ENCODE measurements at places on chromosomes 5 and 9. TPM values are rescaled to one million over a fixed set of nuclear protein-coding genes. Genes with fewer than 3 reads are reported as not detected.

- no peak for DNase-seq
Measured at GRCh38 chr5:94025788-94026473, 284.5 kb upstream of the POU5F2 start.

DNA sequence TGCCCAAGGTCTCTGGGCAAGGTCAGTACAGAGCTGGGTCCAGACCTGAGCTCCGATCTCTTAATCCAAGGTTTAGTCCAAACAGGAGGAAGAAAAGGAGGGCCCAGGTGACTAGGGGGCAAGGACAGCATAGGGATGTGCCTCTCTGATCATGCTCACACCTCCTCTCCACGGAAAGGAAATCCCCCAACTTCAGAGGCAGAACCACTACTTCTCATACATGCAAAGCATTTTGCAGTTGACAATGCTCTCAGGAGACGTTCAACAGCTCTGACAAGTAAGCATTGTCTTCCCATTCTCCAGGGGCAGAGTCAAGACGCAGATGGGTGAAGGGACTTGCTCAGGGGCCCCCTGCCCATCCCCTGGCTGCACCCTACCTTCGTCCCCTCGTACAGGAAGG is 8.7 kb upstream of the CORO2A start:
- DNase-seq: no peak

- peak; percentile 9 for DNase-seq
Measured at GRCh38 chr5:132675936-132676689, 2.3 kb downstream of the IL4 start.

SLC6A18 gene
- not detected for total RNA-seq

GDF9 gene
- total RNA-seq: 0.22 TPM

Data from right atrium auricular region (tissue), 2 donors.